Esophagus squamous epithelium (tissue), 5 donors: ENCODE measurements at places on chromosomes 5 and 9. TPM values are rescaled to one million over a fixed set of nuclear protein-coding genes. Genes with fewer than 3 reads are reported as not detected.
A peak's percentile ranks its signal among the peaks of the same experiment; 100 is the strongest.

DNA sequence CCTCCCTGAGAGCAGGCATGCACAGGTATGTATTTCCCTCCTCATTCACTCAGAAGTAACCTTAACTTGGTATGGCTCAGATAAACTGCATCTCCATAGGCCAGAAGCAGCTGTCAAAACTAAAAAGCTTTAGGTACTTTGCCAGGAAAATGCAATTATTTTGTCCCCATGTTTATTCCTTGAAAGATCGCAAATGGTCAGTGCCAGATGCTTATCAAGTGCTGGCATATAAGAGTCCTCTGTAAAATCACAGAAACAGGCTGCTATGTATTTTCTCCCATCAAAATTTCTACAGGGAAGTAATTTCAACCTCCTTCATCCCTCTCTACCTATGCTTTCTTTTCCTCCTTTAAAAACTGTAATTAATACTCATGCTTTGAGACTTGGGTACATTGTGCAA, 12.7 kb downstream of the PCDHAC2 start:
- H3K4me1 ChIP-seq = no peaks in the 10 kb centered on the region
- H3K27ac ChIP-seq = no peak overlapping the region
- no peak overlapping the region for H3K4me3 ChIP-seq

Gene HAVCR2
- total RNA-seq = 0.45 TPM

Gene PAX5
- total RNA-seq = not detected

DNA sequence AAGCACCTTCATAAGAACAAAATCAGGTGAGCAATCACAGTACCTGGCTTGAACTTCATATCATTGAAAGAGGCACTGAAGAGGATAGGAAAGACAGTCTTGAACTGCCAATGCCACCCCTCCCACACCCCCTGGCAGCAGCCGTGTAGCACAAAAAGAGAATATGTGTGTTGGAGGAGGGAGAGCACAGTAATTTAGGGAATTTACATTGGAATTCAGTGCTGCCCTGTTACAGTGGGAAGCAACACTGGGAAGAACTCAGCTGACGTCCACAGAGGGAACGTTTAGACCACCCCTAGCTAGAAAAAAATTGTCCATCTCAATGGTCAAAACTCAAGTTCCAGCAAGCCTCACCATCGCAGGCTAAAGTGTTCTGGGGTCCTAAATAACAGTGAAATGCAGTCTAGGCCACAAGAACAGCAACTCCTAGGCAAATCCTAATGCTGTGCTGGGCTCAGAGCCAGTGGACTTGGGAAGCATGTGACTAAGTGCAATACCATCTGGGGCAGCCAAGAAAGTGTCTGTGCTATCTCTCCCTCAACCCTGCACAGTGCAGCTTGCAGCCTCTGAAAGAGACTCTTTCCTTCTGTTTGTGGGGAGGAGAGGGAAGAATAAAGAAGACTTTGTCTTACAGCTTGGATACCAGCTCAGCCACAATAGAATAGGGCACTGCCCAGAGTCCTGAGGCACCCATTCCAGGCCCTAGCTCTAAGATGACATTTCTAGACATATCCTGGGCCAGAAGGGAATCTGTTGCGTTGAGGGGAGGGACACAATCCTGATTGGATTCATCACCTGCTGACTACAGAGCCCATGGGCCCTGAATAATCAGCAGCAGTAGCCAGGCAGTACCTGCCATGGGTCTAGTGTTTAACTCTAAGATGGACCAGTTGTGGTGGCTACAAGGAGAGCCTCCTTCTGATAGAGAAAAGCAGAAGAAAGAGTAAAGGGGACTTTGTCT, 62.1 kb upstream of the VLDLR start:
- H3K27me3 ChIP-seq = no peaks in the 10 kb centered on the region
- no peak overlapping the region for H3K27ac ChIP-seq
- H3K4me3 ChIP-seq = no peak overlapping the region
- DNase-seq = no peak

Gene GABRA1
- total RNA-seq = not detected

Gene RBM22
- 22.8 TPM for total RNA-seq

Gene PDGFRB
- total RNA-seq = 13.6 TPM

- H3K27me3 ChIP-seq = no peaks in the 10 kb centered on the region
- H3K27ac ChIP-seq = no peak overlapping the region
- H3K4me3 ChIP-seq = no peak overlapping the region
- no peak for DNase-seq
Measured at GRCh38 chr5:152331006-152331405, 74.1 kb downstream of the NMUR2 start.

DNA sequence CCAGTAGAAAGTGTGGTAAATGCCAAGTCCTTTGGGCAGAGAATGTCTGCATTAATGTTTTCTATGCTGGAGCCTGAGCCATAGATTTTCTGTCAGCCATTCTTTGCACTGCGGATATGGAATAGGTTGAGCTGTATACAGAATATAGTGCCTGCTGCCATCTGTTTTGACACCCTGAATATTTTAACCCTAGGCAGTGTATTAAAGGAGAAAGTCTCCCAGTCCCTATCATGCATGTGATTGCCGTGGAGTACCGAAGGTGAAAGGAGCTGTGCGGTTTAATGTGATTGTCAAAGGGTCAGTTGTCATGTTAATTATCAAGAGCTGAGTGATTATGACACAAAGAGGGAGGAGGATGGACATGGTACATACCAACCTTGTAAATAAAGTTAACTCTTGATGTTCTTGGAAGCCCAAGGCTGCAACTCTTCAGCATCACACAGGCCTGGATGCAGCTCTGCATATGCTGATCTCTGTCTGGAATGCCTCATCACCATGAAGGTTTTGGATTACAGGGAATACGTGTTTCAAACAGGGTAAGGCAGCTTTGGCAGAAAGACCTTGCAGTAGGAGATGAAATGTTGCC, 247.1 kb upstream of the ELAVL2 start:
- no peak overlapping the region for H3K27ac ChIP-seq
- no peak overlapping the region for H3K4me3 ChIP-seq
- no peaks in the 10 kb centered on the region for H3K36me3 ChIP-seq

DNA sequence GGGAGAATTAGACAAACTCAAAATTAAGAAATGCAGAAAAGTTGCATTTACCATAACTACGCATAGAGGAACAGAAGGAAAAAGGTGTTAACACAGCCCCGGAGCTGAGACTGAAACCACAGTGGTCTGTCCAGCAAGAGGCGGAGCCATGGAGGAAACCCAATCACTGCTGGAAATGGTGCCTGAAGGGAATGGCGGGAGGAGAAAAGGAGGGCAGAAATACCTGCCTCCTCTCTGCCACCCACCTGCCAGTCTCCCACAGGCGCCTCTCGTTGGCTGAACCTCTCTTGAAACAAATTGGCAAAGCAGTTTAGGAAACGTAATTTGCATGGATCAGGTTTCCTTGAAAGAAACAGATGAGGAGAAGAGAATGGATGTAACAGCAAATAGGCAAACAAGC, 9.7 kb upstream of the PRKACG start:
- no peak overlapping the region for H3K27ac ChIP-seq
- H3K27me3 ChIP-seq = no peaks in the 10 kb centered on the region
- no peaks in the 10 kb centered on the region for H3K36me3 ChIP-seq
- no peak for DNase-seq
- H3K4me1 ChIP-seq = no peaks in the 10 kb centered on the region
- no peak overlapping the region for H3K4me3 ChIP-seq

Gene ARHGEF37
- 19.7 TPM for total RNA-seq

Gene IGIP
- total RNA-seq = 5.4 TPM

DNA sequence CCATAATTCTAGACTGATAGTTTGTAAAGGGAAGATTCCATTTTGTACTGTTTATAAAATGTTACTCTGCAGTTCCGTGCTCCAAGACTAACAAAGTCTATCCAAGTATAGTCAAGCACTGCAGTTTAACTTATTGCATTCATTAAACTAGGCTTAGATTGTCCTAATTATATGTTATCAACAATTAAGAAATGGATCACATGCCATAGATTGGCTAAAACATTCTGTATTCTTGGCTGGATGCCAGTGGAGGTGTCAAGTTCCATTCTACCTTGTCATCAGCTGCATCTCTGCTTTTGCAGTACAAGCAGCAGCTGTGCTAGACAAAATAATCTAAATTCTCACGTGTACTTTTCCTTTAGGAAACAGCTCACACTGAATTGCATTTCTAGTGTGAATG, 69.4 kb upstream of the MEF2C start:
- DNase-seq = no peak
- no peak overlapping the region for H3K4me3 ChIP-seq
- no peak overlapping the region for H3K27ac ChIP-seq
- H3K4me1 ChIP-seq = no peaks in the 10 kb centered on the region
- no peaks in the 10 kb centered on the region for H3K27me3 ChIP-seq

GRCh38 chr5:8383616-8384015, 514.7 kb downstream of the MTRR start:
- H3K27ac ChIP-seq = no peak overlapping the region
- no peaks in the 10 kb centered on the region for H3K27me3 ChIP-seq

GRCh38 chr5:154945695-154946301, 4.9 kb downstream of the MRPL22 start:
- no peak overlapping the region for H3K27ac ChIP-seq
- no peak overlapping the region for H3K4me3 ChIP-seq
- no peaks in the 10 kb centered on the region for H3K36me3 ChIP-seq

GRCh38 chr5:143820451-143820850, 8.5 kb downstream of the HMHB1 start:
- no peak for DNase-seq
- H3K4me3 ChIP-seq = no peak overlapping the region
- no peaks in the 10 kb centered on the region for H3K36me3 ChIP-seq
- H3K27me3 ChIP-seq = no peaks in the 10 kb centered on the region
- no peaks in the 10 kb centered on the region for H3K4me1 ChIP-seq

Gene PCDHB7
- 0.87 TPM for total RNA-seq

GRCh38 chr5:114435885-114436299, 74.0 kb downstream of the KCNN2 start:
- no peaks in the 10 kb centered on the region for H3K27me3 ChIP-seq
- DNase-seq = no peak
- H3K27ac ChIP-seq = no peak overlapping the region
- H3K4me3 ChIP-seq = no peak overlapping the region
- H3K36me3 ChIP-seq = no peaks in the 10 kb centered on the region

- no peak overlapping the region for H3K27ac ChIP-seq
- H3K27me3 ChIP-seq = no peaks in the 10 kb centered on the region
- H3K4me1 ChIP-seq = no peaks in the 10 kb centered on the region
Measured at GRCh38 chr5:113062869-113063508, 86.4 kb downstream of the DCP2 start.

DNA sequence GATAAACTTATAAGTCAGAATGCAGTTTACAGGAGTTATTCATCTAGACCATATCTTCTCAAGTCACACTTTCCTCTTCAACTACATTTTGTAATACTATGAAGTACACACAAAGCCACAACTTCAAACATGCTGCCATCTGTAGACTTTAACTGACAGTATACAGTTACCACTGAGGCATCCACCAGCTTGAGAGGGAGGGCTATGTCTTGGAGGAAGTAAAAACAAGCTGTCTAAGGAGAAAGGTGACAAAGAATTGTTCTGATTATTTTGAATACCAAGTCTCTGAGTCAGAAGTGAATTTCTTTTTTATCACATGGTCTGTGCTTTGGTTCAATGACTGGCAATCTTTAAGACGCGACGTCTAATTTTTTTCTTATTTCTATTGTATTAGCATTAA, 97.6 kb upstream of the CDH10 start:
- no peaks in the 10 kb centered on the region for H3K36me3 ChIP-seq
- no peak overlapping the region for H3K27ac ChIP-seq
- no peaks in the 10 kb centered on the region for H3K4me1 ChIP-seq
- no peaks in the 10 kb centered on the region for H3K27me3 ChIP-seq
- H3K4me3 ChIP-seq = no peak overlapping the region

Gene PCDHGB5
- 7.2 TPM for total RNA-seq

GRCh38 chr9:34365282-34365681, 11.4 kb downstream of the MYORG start:
- H3K4me3 ChIP-seq = no peak overlapping the region
- H3K27ac ChIP-seq = no peak overlapping the region
- H3K4me1 ChIP-seq = no peaks in the 10 kb centered on the region
- H3K27me3 ChIP-seq = no peaks in the 10 kb centered on the region

Gene PCDHA4
- total RNA-seq = 0.38 TPM

- H3K36me3 ChIP-seq = peaks cover 19% of the 10 kb centered on the region
- DNase-seq = no peak
- no peaks in the 10 kb centered on the region for H3K4me1 ChIP-seq
- no peaks in the 10 kb centered on the region for H3K27me3 ChIP-seq
- no peak overlapping the region for H3K4me3 ChIP-seq
Measured at GRCh38 chr9:135939351-135940265, 21.6 kb downstream of the UBAC1 start.

GRCh38 chr5:119229950-119230349, 125.9 kb upstream of the TNFAIP8 start:
- no peak overlapping the region for H3K27ac ChIP-seq
- H3K27me3 ChIP-seq = no peaks in the 10 kb centered on the region
- H3K36me3 ChIP-seq = no peaks in the 10 kb centered on the region
- no peaks in the 10 kb centered on the region for H3K4me1 ChIP-seq
- H3K4me3 ChIP-seq = no peak overlapping the region

DNA sequence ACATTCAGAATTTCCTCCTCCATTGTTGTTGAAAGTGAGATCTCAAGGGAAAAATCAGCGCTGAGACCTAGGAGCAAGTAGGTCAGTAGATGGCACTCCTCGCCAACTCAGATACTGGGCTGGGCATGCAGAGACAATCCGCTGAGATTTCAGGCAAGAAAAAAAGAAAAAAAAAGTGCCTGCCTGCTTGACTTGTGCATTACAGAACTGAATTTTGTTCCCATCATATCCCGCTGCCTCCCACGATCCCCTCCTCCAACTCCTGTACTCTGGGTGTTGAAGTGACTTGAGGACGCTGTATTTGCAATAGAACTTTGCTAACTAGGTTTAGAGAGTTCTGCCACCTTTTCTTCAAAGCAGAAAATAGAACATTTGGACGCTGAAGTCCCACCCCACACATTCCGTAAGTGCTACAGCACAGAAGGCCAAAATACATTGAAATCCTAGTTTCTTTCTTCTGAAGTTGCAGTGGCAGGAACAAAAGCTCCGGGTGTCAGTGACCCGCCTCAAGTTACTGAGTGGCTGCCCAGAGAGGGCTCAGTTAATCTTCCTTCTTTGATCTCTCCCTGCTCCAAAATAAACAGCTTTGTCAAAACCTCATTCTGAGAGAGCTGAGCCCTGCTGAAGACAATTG, 265.8 kb downstream of the MLLT3 start:
- DNase-seq = no peak
- no peaks in the 10 kb centered on the region for H3K36me3 ChIP-seq
- peaks cover 4% of the 10 kb centered on the region for H3K4me1 ChIP-seq
- no peaks in the 10 kb centered on the region for H3K27me3 ChIP-seq

- H3K4me1 ChIP-seq = no peaks in the 10 kb centered on the region
- H3K36me3 ChIP-seq = no peaks in the 10 kb centered on the region
- no peak overlapping the region for H3K27ac ChIP-seq
- DNase-seq = no peak
Measured at GRCh38 chr5:115028557-115028956, 141.2 kb downstream of the TRIM36 start.

- peak within 1 kb of the TSS; percentile 86 for H3K4me3 ChIP-seq
- peaks cover 35% of the 10 kb centered on the region for H3K4me1 ChIP-seq
- H3K27me3 ChIP-seq = no peaks in the 10 kb centered on the region
- peak within 1 kb of the TSS; percentile 76 for H3K27ac ChIP-seq
Measured at GRCh38 chr5:129904102-129904666, at the start of gene CHSY3. Gene CHSY3, plus strand, starts transcription at chr5:129904465.

Gene IL5
- total RNA-seq = not detected

Gene OXCT1
- total RNA-seq = 26.2 TPM

Gene SPINK7
- 241 TPM for total RNA-seq
